ENCODE measurements at places on chromosomes 12 and 14. TPM values are rescaled to one million over a fixed set of nuclear protein-coding genes. Genes with fewer than 3 reads are reported as not detected.

DNA sequence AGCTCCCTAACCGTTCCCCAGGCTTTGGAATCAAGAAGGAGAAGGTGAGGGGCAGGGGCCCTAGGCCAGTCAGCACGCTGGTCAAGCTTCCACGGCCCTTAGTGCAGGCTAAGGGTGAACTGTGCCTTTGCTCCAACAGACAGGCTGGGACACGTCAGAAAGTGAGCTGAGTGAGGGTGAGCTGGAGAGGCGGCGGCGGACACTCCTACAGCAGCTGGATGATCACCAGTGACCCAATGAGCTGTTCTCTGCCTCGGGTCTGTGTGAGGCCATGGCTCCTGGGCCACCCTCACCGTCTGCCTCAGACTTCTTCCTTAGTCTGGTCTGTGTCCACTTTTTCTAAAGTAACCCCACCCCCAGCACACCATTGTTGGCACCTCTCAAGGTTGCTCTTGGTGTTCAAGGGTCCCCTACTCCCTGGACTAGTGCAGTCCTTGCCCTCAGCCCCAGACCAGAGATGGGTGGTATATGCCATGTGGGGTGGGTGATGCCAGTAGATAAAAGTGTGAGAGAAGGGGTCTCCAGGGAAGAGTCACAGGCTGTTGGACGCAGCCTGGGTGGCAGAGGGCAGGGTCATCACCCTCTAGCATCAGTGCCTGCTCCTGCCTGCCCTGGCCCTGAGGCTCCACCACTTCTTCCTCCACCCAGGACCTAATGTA lies 20.7 kb downstream of the PRPF40B start:
- no peak overlapping the region for H3K4me3 ChIP-seq
- H3K27ac ChIP-seq = no peak overlapping the region
- DNase-seq = no peak
- H3K27me3 ChIP-seq = no peaks in the 10 kb centered on the region
- H3K36me3 ChIP-seq = peaks cover 88% of the 10 kb centered on the region
- peaks cover 28% of the 10 kb centered on the region for H3K4me1 ChIP-seq

IQSEC3 gene
- total RNA-seq = 0.83 TPM

- no peak overlapping the region for H3K27ac ChIP-seq
- no peaks in the 10 kb centered on the region for H3K27me3 ChIP-seq
- H3K36me3 ChIP-seq = peaks cover 37% of the 10 kb centered on the region
- no peak for DNase-seq
Observed at GRCh38 chr14:50725761-50726160, 57.7 kb upstream of the SAV1 start.

- H3K27ac ChIP-seq = peak overlapping the region; percentile 98
- H3K4me3 ChIP-seq = no peak overlapping the region
- peaks cover 87% of the 10 kb centered on the region for H3K4me1 ChIP-seq
- H3K27me3 ChIP-seq = no peaks in the 10 kb centered on the region
Observed at GRCh38 chr14:77106666-77107065, 8.6 kb downstream of the CIPC start.

- no peaks in the 10 kb centered on the region for H3K36me3 ChIP-seq
- H3K4me1 ChIP-seq = no peaks in the 10 kb centered on the region
- DNase-seq = no peak
- H3K4me3 ChIP-seq = no peak overlapping the region
- no peaks in the 10 kb centered on the region for H3K27me3 ChIP-seq
Observed at GRCh38 chr14:23492618-23493272, 23.2 kb downstream of the NGDN start.

EPYC gene
- not detected for total RNA-seq

DNA sequence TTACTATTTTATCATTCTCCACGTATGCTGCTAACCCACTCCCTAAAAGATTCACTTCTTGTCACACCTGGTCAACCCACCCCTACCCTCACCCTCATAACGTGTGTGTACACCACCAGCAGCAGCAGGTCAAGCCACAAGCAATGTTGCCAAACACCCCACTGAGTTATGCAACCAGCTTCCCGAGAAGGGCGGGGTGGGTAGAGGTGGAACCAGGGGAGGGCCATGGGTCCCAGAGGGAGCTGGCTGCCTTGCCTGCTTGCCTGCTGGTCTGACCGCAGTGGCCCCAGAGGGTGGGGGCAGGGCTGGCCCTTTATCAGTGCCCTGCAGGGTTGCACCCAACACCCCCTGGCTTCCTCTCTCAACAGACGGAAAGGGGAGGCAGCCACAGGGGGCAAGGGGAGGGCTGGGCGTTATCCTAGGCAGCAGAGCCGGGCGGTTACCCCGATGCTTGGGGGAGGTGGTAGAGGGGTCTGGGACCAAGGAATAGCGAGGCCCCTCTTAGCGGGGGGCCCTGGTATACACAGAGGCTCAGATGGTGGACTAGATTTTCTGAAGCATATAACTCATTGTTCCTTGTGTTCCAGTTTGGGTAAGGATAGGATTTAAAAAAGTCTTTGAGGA lies 3.5 kb upstream of the NFE2 start:
- peaks cover 20% of the 10 kb centered on the region for H3K4me1 ChIP-seq
- peak; percentile 93 for DNase-seq
- H3K27me3 ChIP-seq = peaks cover 33% of the 10 kb centered on the region
- no peak overlapping the region for H3K4me3 ChIP-seq
- no peaks in the 10 kb centered on the region for H3K36me3 ChIP-seq

DNA sequence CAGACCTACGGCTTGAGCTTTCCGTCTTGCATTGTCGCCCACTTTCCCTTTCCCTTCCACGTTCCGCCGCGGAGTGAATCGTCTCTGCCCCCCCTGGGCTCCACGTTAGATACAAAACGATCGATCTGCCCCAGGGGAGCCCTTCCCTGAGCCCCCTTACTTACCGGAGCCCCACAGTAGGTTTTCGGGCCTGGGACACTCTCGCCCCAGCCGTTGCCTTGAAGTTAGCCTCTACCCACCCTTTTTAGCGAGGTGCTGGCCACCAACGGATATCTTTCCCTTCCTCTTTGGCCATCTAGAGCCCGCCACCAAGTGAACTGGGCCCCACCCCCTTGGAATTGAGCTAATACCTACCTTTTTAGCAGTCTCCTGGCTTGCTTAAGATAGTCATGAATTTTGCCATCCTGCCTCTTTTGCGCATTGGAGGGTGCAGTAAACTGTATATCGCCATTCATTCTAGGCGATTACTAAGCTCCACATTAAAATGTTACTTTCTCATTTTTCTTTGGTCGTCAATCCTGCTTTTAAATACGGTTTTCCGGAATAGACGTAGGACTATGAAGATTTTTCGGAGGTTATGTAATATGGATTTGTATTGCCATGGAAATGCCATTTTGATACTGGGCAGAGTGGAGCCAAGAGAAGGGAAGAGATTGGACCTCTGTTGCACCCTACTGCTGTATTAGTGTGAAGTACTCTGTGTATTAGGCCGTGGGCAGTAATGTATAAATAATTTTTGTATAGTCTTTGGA lies 764 bp downstream of the RBM25 start:
- peak; percentile 92 for DNase-seq
- H3K4me3 ChIP-seq = peak overlapping the region; percentile 76
- H3K4me1 ChIP-seq = peaks cover 46% of the 10 kb centered on the region
- H3K27me3 ChIP-seq = no peaks in the 10 kb centered on the region
- peak overlapping the region; percentile 94 for H3K27ac ChIP-seq

DNA sequence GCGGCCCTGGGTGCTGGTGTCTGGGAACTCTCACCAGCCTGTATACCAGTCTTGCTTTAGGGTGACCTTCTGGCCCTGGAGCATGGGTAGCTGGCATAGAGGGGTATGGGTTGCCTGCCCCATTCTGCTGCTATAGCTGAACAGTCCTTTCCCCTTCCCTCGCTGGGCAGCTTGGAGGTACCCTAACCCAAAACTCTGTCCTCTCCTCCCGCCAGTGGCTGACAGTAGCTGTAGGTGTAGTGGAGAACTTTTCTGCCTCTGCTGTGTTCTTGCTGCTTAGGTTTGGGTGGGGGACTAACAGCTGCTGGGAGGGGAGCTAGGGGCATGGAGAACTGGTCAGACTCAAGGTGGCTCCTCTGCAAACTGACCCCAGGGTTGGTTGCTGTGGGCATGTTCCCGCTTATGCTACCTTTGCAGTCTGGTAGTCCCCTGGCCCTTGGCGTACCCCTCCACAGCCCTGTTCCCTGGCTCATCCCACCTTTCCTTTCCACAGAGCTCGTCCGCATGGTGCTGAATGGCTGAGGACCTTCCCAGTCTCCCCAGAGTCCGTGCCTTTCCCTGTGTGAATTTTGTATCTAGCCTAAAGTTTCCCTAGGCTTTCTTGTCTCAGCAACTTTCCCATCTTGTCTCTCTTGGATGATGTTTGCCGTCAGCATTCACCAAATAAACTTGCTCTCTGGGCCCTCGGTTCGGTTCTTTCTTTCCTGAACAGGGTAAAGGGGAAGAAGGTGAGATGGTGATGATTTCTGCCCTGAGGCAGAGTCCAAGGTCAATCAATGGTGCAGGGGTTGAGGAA lies 2.9 kb downstream of the MYL6 start:
- peak overlapping the region; percentile 66 for H3K4me3 ChIP-seq
- peaks cover 73% of the 10 kb centered on the region for H3K4me1 ChIP-seq
- DNase-seq = no peak
- H3K36me3 ChIP-seq = peaks cover 68% of the 10 kb centered on the region
- no peaks in the 10 kb centered on the region for H3K27me3 ChIP-seq

GRCh38 chr14:70788898-70789297 lies 20.4 kb downstream of the MAP3K9 start:
- no peak for DNase-seq
- H3K27ac ChIP-seq = no peak overlapping the region
- no peaks in the 10 kb centered on the region for H3K27me3 ChIP-seq
- no peaks in the 10 kb centered on the region for H3K36me3 ChIP-seq

DNA sequence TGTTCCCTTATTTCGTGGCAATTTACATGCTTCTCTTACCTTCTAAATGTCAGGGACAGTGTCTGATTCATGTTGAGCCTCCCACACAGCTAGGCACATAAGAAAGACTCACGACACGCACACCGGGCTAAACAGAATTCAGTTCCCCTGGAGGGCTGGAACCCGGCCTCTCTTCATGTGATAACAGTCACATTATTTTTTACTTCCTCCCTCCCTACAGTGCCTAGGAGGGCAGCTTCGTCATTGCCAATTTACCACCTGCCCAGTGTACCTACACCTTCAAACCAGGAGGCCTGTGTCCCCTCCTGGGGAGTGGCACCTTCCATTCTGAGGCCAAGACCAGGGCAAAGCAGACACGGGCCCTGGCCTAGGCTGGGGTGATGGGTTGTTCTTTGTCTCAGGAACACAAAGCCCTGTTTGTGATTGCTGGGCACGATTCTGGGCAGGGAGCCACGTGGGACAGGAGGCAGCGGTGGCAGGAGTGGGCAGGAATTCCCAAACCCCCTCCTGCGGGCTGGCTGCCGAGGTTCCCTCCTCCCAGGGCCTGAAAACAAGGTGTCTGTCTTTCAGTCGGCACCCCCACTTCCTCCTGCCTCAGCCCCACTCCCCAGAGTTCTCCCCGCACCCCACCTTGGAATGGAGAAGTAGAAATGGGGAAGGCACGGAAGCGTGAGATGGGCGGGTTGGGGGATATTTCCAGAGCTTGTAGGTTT lies 6.8 kb upstream of the RASAL1 start:
- no peak overlapping the region for H3K4me3 ChIP-seq
- H3K4me1 ChIP-seq = no peaks in the 10 kb centered on the region
- H3K27ac ChIP-seq = peak overlapping the region; percentile 35
- no peaks in the 10 kb centered on the region for H3K36me3 ChIP-seq
- no peak for DNase-seq

GRCh38 chr14:53606203-53606602 lies 350.4 kb downstream of the BMP4 start:
- no peaks in the 10 kb centered on the region for H3K27me3 ChIP-seq
- no peaks in the 10 kb centered on the region for H3K36me3 ChIP-seq
- DNase-seq = no peak
- no peaks in the 10 kb centered on the region for H3K4me1 ChIP-seq
- no peak overlapping the region for H3K27ac ChIP-seq
- no peak overlapping the region for H3K4me3 ChIP-seq

- H3K27ac ChIP-seq = no peak overlapping the region
- H3K27me3 ChIP-seq = peaks cover 9% of the 10 kb centered on the region
- no peaks in the 10 kb centered on the region for H3K36me3 ChIP-seq
- H3K4me3 ChIP-seq = no peak overlapping the region
- H3K4me1 ChIP-seq = no peaks in the 10 kb centered on the region
Observed at GRCh38 chr12:131862994-131863710, 31.3 kb upstream of the ULK1 start.

All from esophagus muscularis mucosa (tissue), 4 donors.